Kidney epithelial cell (primary cell): ENCODE measurements at places on chromosomes 13 and 19. TPM values are rescaled to one million over a fixed set of nuclear protein-coding genes. Genes with fewer than 3 reads are reported as not detected.

DNA sequence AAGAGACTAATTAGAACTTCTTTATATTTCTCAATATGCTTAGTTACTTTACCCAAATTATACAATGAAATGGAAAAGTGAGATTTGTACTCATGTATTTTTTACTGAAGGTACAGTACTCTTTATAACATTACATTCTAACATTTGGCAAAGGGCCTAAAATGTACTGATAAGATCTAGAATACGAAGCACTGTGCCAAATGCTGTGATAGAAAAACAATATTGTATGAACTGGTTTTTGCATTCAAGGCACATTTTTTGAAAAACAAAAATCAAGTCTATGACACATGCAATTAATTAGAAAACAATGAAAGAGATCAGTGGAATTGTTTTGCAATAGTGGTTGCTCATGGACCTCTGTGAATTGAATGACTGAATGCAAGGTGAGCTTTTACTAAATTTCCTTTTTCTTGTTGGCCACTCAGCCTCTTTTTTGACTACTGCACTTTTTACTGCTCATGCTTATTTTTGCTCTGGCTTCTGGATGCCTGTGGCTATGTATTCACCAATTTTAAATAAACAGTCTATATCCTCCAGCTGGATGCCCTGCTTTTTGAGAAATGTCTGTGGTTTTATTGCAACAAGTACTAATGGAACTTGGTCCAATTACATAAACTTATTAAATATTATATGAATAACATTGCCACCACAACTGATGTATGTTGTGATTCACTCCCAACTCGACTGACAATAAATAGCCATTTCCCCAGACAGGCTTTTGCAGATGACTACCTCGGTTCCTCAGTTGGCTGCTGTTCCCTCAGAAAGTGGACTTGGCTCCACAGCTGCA lies 41.4 kb upstream of the OBI1 start:
- no peak for DNase-seq

DNA sequence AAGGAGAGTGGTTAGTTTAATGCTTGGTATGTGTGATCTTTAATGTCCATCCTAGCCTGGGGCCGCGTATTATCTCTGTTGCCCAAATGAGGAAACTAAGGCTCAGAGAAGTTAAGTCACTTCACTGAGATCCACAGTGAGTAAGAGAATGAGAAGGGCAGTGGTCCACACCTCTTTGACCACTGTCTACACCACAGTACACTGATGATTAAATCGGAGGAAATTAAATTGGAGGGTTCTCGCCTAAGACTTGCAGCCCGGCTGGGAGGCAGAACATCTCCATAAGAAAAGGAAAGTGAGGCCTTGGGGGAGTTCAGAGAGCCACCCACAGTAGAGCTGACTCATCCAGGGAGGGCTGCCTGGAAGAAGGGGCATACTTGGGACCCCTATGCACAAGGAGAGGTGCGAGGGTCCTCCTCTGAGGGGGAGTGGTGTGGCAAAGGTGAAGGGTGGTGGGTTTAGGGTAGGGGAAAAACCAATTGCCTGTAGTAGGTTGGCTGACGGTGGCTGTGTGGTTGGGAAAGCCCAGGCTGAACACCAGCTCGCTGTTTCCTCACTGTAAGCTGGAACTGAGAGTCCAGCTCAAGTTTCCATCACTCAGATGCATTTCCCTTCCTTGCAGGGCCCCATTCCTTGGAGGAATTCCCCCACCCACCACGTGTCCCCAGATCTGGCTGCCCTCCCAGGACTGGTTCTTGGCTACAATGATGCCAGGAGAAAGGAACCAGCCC lies 15.0 kb upstream of the DHRS12 start:
- DNase-seq: no peak

GRCh38 chr19:41915776-41916414 lies 12.4 kb downstream of the ERFL start:
- DNase-seq: no peak

GRCh38 chr19:36115453-36116343 lies at the start of gene TBCB:
TSS of gene TBCB (plus strand) at chr19:36115468. CDS start at chr19:36115561, 93 bp downstream.
- no peak for DNase-seq

Gene IRGC
- not detected in 2 replicates for total RNA-seq

- no peak for DNase-seq
These were observed 132.5 kb downstream of the NALCN start for GRCh38 chr13:101283782-101284181.

GRCh38 chr19:39792999-39793546 lies 14.4 kb downstream of the LEUTX start:
- DNase-seq: peak; percentile 18
